Progenitor cell of endocrine pancreas (in vitro differentiated cells): ENCODE measurements at places on chromosomes 13 and 19. TPM values are rescaled to one million over a fixed set of nuclear protein-coding genes. Genes with fewer than 3 reads are reported as not detected.

ACER1 gene
- not detected in 2 replicates for total RNA-seq

FPR1 gene
- total RNA-seq: not detected in 2 replicates

SSC5D gene
- 1.1 and 1.6 TPM in 2 replicates for total RNA-seq

HTR2A gene
- not detected in 2 replicates for total RNA-seq

FGF22 gene
- total RNA-seq: 0.43 and 0.49 TPM in 2 replicates

ZFP36 gene
- 10.5 and 10.6 TPM in 2 replicates for total RNA-seq

PDX1 gene
- total RNA-seq: 260 and 303 TPM in 2 replicates

KLK5 gene
- total RNA-seq: not detected in 2 replicates

KLK15 gene
- not detected in 2 replicates for total RNA-seq

CELF5 gene
- total RNA-seq: 1.6 and 1.7 TPM in 2 replicates

ZNF585A gene
- total RNA-seq: 10.8 and 12.5 TPM in 2 replicates

PSG11 gene
- not detected in 2 replicates for total RNA-seq

SIGLEC5 gene
- total RNA-seq: not detected in 2 replicates

TMPRSS9 gene
- not detected in 2 replicates for total RNA-seq

TTYH1 gene
- total RNA-seq: 133 and 144 TPM in 2 replicates

RELB gene
- 6.2 and 6.8 TPM in 2 replicates for total RNA-seq

ZNF418 gene
- total RNA-seq: 20.5 and 21.9 TPM in 2 replicates

HIF3A gene
- 31.1 and 37.6 TPM in 2 replicates for total RNA-seq

GRCh38 chr13:41364043-41364442 is 53.0 kb downstream of the NAA16 start:
- DNase-seq: no peak

- no peak for DNase-seq
Observed at GRCh38 chr19:51525651-51526050, 5.8 kb downstream of the SIGLEC6 start.

GRCh38 chr13:77930430-77930829 is 11.8 kb upstream of the EDNRB start:
- DNase-seq: no peak

DNA sequence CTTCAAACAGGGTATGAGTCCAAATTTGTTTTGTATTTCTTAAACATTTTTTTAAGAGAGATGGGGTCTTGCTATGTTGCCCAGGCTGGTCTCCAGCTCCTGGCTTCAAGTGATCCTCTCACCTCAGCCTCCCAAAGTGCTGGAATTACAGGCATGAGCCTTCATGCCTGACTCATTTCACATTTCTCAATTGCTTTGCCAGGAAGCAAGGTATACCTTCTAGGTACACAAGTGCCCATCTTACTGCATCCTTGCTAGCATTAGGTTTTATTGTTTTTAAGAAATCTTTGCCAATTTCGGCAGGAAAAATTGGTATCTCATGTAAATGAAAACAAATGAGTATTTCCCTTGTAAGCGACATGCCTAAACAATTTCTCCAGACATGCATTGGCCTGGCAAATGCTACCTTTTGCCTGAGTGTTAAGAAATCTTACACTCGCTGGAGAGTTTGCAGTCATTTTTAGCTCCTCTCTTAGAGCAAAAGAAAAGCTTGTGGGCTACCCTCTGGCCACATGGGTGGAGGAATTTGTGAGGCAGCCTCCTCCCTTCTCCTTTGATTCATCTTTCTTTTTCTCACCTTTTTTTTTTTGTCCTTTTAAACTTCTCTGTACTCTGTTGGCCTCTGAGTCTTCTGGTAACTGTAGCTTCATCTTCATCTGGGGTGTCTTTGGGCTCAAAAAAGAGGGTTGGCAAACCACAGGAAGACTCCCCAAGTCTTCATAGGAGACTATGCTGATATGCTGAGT is 33.0 kb downstream of the ACTL9 start:
- DNase-seq: no peak

GRCh38 chr13:80577926-80578670 is 237.2 kb upstream of the SPRY2 start:
- DNase-seq: no peak

DNA sequence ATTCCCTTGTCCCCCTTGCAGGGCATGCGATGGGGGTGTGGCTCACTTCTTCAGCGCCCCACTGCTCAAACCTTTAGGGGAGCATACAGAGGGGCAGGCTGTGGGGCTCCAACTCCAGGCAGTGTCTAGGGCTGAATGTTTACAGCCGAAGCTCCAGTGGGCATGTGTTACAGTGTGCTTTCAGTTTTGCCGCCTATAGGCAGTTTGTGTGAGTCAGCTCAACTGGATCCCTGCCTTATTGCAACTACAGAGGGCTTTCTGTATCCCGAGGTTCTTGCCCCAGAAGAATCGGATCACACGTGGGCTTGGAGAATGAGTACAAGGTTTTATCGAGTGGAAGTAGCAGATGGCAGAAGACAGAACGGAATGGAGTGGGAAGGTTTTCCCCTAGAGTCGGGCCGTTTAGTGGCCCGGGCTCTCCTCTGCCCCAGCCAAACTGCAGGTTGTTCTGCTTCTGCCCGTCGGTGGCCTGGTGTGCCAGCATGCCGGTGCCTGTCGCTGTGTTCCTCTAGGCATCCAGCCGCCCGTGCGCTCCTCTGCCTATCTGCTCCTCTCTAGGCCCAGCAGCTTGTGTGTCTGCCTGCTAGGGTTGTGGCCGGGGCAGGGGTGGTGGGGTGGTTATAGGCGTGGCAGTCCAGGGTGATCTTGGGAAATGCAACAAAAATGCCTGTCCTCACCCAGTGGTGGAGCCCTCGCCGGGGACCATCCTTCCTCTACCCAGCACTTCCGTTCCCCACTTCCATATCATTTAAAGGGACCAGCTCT is 435.9 kb upstream of the SGCG start:
- no peak for DNase-seq

DNA sequence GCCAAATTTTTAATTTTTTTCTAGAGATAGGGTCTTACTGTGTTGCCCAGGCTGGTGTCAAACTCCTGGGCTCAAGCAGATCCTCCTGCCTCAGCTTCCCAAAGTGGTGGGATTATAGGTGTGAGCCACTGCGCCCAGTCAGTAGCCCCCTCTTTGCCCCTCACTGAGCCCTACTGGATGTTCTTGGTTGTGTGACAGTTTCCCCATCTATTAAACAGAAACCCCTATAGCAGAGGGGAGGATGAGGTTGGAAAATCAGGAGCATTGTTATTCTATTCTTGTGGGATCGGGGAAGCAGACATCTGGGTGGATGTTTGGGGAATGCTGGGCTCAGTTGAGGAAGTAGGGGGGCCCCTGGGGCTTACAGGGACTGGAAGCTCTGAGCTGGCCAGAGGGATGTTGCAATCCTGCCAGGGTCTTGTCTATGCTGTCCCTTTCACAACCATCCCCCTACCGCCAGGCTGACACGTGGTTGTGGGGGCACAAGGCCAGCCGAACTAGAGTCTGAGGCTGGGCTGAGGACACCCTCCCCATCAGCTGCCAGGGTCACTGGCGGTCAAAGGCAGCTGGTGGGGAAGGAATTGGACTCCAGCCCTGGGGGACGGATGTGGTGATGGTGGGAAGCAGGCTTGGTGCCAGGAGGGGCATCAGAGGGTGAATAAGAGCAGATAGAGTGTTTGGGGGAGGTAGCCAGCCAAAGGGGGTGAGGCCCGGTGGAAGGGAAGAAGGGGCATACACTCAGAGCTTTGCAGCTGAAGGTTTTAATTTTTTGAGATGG is 10.9 kb downstream of the APOC1 start:
- DNase-seq: no peak

- no peak for DNase-seq
Observed at GRCh38 chr13:99056381-99057014, 78.6 kb upstream of the DOCK9 start.

GRCh38 chr19:42328854-42329253 is 3.4 kb downstream of the MEGF8 start:
- no peak for DNase-seq

DNA sequence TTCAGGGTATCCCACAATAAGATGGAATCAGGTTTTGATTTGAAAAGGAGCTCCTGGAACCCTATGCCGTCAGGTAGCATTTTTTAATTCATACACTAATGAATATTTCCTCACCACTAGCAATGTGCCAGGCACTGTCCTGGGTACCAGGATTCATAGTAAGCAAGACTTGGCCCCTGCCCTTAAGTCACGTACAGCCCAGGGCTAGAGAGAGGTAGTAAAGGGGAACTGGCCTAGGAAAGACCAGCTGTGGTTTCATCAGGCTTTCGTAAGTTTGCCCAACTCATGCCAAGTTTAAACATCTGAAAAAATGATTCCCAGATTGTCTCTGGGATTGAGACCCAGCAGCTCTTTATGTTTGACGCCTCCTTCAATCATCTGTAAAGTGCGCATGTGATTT is 45.9 kb upstream of the AMER2 start:
- DNase-seq: no peak

DNA sequence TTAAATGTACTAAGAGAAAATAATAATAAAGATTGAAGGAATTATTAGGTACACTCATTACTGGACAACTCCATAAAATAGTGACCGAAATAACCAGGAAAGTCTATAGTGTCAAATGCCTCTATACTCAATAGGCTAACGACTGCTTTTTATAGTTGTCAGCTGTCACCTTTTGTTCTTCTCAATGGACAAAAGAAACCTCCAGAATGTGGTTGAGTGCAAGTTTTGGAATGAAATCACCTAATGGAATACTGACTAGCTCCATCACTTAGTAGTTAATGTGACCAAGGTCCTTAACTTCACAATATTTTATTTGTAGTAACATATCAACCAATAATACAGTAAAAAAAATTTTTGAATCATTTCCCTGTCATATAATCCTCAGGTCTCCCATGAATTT is 18.1 kb downstream of the TSC22D1 start:
- no peak for DNase-seq

DNA sequence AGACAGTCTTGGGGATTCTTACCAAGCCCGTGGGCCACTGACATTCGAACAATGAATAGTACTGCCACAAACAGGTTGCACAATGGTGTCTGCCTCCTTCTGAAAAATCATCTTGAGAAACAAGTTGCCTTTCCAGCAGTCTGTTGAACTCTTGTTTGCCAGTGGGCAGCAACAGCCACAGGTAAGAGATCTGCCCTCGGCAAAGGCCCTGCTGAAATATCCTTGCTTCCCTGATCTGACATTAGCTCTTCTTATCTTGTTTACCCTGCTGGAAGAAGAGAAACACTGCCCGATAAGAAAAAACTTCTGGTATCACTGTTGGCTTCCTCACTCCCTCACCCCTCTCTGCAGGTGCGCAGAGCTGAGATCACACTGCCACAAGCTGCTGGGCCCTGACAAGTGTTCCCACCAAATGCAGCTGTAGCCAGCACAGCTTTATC is 2.0 kb downstream of the DOCK9 start:
- DNase-seq: no peak

GRCh38 chr19:367963-368629 is 23.5 kb upstream of the MIER2 start:
- no peak for DNase-seq

GRCh38 chr19:29421196-29421545 is 104.6 kb upstream of the VSTM2B start:
- DNase-seq: no peak

GRCh38 chr13:77118134-77118533 is 91.2 kb upstream of the FBXL3 start:
- no peak for DNase-seq

DNA sequence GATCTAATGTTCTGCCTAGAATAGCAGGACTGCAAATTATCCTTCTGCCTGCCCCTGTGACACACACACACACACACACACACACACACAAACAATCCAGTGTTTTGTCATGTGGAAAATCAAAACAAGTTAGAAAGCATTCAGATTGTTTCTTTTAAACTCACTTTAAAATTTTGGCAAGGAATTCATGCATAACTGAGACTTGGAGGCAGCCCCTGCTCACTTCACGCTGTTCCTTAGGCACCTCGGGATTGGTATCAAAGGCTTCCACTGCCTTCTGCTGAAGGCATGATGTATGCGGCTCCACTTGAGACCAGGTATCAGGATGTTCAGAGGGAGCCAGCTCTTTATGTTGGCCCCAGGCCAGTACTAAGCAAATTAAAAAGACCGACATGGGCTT is 158.7 kb downstream of the OXGR1 start:
- DNase-seq: no peak

DNA sequence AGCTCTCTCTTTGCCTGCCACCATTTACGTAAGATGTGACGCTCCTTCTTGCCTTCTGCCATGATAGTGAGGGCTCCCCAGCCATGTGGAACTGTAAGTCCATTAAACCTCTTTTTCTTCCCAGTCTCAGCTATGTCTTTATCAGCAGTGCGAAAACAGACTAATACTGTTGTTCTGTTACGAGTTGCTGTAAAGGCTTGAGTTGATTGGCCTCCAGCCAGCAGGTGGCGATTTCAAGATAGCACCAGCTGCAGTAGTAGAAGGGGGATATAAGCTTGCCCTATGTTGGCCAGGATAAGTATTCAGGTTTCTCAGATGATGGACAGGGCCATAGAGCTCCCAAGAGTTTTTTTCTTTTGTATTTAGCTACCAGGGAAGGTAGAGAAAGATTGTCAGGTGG is 385.5 kb downstream of the MZT1 start:
- DNase-seq: no peak

- no peak for DNase-seq
Observed at GRCh38 chr13:32278426-32278825, 36.7 kb downstream of the ZAR1L start.

GRCh38 chr19:55519451-55520311 is 17.3 kb downstream of the SBK2 start:
- no peak for DNase-seq

- no peak for DNase-seq
Observed at GRCh38 chr13:91017669-91018053, 329.8 kb upstream of the MIR17HG start.

- DNase-seq: no peak
Observed at GRCh38 chr19:13997631-13997962, 8.5 kb downstream of the RFX1 start.

GRCh38 chr13:102548811-102549210 is 48.0 kb upstream of the TPP2 start:
- DNase-seq: no peak

DNA sequence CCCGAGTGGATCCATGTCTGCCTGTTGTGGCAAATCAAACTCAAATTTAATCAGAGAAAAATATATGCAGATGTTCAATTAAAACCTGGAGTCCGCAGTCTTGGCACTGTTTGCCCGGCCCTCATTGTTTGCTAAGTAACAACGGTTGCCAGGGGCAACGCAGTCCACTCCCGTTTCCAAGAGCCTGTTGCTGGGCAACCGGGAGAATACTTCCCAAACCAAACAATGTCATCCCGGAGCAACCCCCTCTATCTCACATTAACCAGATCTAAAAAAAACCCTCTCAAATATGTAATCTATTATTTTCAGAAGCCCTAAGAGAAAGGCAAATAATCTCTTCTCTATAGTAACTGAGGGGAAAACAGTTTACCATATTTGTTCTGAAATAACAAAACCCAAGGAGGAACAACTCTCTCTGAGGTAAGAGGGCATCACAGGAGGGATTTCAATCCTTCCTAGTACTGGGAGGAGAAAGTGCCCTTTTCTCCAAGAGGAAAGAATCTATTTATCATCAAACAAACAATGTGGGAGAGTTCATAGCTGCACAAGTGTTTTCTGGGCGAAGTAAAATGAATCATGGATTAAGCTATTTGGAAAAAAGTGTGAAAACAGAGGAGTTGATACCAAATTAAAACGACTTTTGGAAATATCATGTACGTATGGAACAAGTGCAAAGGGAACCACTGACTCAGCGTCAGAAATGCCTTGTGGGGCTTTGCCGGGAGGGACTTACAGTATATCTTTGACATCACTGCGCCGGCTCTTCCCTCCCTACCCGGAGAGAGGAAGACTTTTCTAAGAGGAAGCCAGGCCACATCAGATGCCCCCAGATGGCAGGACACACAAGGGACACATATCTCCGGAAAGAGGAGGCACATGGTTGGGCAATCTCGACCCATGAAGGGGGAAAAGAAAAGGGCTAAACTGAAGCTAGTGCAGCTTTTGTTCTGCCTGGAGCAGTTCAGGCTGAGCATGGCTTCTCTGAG is 43.3 kb downstream of the RFX2 start:
- peak; percentile 68 for DNase-seq
